Astrocyte (in vitro differentiated cells and primary cell): ENCODE measurements at places on chromosomes 13 and 19. TPM values are rescaled to one million over a fixed set of nuclear protein-coding genes. Genes with fewer than 3 reads are reported as not detected.

The NAT14 gene
- total RNA-seq: 68.7 and 71.2 TPM in 2 replicates

The ACTMAP gene
- total RNA-seq: 9.6 and 10.1 TPM in 2 replicates

The ZNF154 gene
- total RNA-seq: 12.7 and 13.1 TPM in 2 replicates

The PALM gene
- total RNA-seq: 60.0 and 67.3 TPM in 2 replicates

The KLHL1 gene
- total RNA-seq: not detected in 2 replicates

The SELENOV gene
- total RNA-seq: not detected in 2 replicates

The PLVAP gene
- total RNA-seq: 0.77 and 0.95 TPM in 2 replicates

The DPF1 gene
- total RNA-seq: 4.0 and 4.5 TPM in 2 replicates

The GNA15 gene
- total RNA-seq: not detected in 2 replicates

The MADCAM1 gene
- 0.57 and 0.60 TPM in 2 replicates for total RNA-seq

The CDC42EP5 gene
- 57.9 and 64.2 TPM in 2 replicates for total RNA-seq

The EXOC3L2 gene
- total RNA-seq: 0.61 and 0.87 TPM in 2 replicates

The FFAR1 gene
- not detected in 2 replicates for total RNA-seq
